ENCODE measurements at places on chromosomes 2 and 18.

DNA sequence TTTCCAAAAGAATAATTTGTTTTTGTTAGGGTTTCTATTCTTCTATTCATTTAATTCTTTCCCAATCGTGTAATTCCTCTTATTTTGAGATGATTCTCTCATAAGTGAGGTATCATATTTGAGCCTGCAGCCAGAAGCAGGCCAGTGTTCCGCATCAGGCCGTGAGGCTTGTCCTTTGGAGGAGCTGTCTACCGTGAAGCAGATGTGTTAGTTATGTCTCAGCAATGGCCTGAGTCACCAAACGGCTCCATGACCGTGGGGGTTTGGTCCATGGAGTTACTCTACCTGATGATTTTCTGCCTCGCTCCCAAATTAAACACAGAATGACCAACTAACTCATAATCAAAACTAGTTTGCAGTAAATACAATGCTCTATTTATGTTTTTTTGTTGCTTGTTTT is 64.2 kb upstream of the TMEM87B start:
- no peak for DNase-seq

DNA sequence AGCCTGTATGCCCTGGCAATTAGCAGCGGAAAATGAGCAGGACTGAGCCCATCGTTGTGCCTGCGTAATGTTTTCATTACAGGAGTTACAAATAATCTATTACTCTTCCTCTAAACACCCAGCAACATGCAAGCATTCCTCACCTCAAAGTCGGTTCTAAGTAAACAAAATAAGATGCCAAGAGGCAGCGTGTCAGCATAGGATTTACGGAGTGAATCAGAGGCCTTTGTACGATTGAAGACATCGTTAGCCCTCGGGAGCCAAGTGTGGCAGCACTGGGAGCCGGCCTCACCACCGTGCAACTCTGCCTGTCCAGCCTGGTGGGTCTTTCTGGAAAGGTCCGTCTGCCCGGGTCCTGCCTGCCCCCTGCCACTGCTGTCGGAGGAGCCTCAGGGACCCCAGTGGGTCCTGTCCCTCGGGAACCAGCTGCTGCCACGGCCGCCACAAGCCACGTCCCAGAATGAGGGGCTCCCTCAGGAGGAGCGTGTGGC is 80.1 kb upstream of the CTDP1 start:
- DNase-seq = no peak

DNA sequence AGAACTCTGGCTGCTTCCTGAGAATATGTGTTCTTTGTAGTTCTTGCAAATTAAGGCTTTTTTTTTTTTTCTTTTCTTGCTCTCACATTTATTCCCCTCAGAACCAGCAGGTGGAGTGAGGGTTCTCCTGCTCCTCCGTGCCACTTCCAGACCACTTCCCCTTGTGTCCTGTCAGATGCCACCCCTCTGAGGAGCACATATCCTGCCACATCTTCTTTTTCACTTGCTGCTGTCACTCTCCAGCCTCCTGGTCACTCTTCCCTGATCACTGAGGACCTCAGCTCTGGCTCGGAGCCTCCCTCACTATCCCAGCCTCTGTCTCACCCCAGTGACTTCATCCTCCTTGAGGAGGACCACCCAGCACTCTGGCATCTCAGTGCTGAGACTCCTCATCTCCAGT is 100.5 kb downstream of the TACR1 start:
- DNase-seq = peak; percentile 1

- peak; percentile 8 for DNase-seq
Measured at GRCh38 chr18:12005538-12006487, 24.5 kb downstream of the IMPA2 start.

DNA sequence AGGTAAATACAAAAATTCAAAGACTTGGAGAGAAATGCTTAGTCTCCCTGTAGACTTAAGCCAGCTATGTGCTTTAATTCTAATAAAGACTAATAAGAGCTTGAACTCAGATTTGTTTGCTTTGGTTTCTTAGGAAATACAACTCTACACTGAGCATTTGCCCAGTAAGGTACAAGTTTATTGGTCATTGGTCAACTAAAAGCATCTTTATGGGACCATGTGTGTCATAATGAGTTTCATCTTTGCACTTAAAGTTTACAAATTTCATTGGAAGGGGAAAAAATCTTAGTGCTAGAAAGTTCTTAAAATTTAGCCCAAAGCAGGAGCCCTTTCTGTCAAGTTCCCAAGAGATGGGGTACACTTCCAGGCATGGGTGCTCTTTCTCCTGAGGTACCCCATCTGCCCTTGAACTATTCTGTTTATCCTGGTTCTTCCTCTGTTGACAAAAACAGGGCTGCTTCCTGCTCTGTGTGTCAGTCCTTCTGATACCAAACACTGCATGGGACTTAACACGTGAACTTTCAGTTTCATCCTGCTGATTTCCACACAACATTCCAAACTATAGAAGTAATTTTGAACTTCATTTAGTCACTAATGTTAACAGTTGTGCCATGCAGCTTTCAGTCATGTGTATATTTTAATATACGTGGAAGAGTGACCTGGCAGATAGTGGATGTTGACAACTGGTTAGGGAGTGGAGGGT is 200.2 kb downstream of the TPGS2 start:
- DNase-seq = no peak

DNA sequence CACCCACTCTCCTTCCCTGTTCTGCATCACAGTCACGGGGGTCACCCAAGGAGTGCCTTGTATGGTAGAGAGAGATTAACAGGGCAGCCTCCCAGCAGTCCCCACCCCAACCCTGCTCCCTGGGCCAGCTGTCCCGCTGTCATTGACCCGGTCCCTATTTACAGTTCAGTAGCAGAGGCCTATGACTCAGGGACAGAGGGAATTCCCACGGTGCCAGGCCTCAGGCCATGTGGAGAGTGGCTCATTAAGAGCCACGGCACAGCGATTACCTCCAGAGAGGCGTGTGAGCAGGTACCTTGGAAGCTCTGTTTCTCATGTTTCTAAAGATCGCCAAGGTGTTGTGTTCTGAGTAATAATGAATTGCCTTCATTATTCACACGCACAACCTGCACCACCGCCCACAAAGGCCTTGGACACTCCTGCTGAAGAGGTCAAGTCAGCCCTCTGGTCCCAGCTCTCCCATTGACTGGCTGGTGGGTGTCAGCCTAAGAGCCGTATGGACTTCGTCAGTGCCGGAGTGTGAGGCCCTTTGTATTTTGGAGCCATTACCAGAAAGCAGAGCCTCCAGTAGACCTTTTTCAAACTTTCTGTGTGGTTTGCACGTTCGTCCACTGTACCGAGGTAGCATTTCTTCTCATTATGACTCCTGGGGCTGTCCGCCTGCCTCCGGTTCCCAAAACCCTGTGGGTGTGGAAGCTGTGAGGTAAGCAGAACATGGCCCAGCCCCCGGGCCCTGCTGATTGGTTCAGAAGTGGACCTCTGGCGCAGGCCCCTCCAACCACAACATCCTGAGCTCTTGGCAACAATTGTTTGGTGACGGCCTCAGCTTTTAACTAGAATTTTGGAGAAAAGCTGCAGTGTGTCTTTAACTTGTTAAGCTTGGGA is 47.0 kb downstream of the SERTAD2 start:
- peak; percentile 87 for DNase-seq

DNA sequence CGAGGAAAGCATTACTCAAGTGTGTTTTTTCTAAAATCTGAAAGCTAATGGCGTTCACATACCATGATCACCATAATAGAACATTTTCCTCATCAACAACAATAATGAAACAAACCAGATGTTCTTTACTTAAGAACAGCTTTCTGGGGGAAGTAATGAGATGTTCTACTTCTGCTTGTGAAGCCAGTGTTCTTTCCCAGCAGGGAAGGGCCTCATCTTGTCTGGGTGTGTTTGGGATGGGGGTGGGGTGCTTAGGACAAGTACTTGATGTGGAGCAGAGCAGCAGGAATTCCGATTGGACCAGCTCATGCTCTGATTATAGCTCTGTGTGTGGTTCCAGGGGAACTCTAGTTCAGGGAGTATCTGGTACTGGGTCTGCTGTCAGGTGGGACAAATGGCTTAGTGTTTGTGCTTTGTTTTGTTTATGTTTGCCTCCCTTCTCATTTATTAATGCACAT is 163.0 kb upstream of the NOSTRIN start:
- DNase-seq = no peak

GRCh38 chr2:232831496-232831895 is 38.6 kb upstream of the SNORC start:
- no peak for DNase-seq

DNA sequence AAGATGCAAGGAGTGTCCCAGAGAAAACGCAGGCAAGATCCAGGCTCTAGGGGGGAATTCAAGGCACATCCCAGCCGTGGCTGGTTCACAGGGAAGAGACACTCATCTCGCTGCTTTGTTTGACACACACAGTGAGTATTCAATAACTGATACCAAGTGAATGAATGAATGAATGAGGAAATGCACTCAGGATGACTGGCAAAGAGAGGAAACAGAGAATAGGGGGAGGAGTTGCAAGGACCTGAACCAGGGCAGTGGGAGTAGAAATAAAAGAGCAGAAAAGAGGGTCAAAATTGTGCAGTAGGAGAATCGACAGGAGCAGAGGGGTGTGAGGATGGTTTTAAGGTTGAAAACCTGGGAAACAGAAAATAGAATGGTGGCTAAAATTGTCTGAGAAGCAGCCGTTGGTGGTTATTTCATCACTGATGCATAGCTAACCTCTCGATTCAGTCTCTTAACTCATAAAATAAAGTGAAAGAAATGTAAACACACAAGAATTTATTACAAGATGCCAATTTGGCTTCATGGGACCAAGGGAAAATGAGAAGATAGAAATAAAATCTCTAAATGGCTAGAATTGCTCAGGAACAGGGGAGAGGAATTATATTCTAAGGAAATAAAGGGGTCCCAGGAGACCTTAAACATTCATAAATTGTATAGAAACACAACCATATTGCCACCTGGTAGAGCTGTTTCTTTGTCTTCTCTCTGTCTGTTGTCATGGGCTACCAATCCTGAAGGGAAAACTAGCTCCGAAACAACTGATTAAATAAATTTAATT is 63.9 kb upstream of the PHLPP1 start:
- no peak for DNase-seq

GRCh38 chr2:190891372-190891771 is 10.8 kb downstream of the GLS start:
- peak; percentile 75 for DNase-seq

GRCh38 chr18:43916984-43917383 is 639.7 kb upstream of the SYT4 start:
- no peak for DNase-seq

DNA sequence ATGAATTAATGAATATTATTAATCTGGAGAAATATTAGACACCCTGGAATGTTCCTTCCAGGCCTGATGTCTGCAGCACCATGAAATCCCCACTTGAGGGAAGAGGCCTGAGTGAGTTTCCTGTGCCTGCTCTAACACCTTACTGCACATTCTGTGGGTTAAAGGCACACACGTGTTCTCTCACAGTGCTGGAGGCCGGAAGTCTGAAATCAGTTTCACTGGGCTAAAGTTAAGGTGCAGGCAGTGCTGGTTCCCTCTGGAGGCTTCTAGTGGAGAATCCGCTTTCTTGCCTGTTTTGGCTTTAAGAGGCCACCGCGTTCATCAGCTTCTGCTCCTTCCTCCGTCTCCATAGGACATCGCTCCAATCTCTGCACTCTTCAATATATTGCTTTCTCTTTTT is 48.7 kb downstream of the ACKR3 start:
- no peak for DNase-seq

DNA sequence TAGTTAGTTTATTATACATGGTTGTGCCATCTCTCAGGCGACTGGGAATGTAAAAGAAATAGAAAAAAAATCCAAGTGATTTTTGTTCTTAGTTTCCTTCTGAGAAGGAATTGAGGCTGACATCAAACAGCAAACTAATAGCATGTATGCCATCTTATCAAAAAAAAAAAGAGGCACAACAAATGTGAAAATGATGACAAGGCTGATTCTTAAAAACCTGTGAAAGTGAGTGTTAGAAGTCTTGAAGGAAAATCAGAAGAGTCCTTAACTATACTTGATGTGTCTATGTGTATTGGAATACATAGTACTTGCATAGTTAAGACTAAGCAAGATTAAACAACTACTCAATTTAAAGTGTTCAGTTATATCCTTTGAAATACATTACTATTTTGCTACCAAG is 161.0 kb downstream of the CCDC85A start:
- no peak for DNase-seq
